ENCODE measurements at places on chromosomes 7 and 10.

DNA sequence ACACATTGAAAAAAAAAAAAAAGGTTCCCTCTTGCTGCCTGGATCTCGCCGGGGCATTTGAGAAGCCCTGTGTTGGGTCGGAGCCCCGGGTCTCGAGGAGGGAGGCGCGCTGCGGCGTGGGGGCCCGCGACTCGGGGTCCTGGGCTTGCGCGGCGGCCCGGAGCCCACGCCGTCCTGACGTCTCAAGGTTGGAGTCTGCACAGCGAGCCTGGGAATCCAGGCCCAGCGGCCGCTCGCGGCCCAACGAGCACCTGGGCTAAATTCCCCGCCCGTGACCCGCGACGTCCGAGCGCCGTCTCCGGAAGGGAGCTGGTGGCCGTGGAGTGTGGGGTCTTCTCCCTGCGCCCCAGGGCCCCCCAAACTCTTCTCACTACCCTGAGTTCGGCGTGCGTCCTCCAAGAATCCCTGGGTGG is 1.4 kb upstream of the CTBP2 start:
- no peak for DNase-seq

DNA sequence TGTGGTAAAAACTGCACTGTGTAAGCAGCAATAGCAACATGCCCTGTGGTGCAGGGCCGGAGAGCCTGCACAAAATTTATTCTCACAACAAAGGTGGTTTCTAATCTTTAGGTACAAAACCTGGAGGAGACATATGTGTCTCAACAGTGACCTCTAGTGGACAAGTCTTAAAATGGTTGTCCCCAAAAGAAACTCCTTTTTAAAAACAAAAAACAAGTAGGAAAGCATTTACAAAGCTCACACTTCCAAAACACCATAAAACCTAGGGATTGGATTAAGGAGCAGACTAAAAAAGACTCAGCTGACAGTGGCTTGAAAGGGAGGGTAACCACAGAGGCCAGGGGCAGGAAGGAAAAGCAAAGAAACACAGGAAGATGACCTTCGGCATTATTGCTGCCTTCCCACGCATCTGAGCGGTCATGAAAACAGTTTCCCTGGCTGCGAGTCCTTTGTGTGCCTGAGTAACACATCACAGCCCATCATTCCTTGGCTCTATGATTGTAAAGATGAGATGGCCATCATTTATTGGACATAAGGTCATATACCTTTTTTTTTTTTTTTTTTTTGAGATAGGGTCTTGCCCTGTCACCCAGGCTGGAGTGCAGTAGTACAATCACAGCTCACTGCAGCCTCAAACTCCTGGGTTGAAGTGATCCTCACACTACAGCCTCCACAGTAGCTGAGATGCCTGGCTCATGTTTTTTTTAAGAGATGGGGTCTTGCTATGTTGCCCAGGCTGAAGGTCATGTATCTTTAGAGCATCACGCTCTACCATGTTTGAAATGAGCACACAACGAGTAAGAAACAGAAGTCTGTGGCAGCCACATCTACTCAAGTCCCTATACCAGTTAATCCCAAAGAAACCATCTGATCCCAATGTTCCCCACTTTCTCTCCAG is 39.5 kb downstream of the RSU1 start:
- no peak for DNase-seq

GRCh38 chr10:109588259-109588658 is 335.1 kb downstream of the XPNPEP1 start:
- DNase-seq, result no peak

- DNase-seq, result no peak
Observed at GRCh38 chr7:14024406-14024805, 34.9 kb upstream of the ETV1 start.

GRCh38 chr10:124194199-124194824 is 100.9 kb upstream of the CHST15 start:
- no peak for DNase-seq

DNA sequence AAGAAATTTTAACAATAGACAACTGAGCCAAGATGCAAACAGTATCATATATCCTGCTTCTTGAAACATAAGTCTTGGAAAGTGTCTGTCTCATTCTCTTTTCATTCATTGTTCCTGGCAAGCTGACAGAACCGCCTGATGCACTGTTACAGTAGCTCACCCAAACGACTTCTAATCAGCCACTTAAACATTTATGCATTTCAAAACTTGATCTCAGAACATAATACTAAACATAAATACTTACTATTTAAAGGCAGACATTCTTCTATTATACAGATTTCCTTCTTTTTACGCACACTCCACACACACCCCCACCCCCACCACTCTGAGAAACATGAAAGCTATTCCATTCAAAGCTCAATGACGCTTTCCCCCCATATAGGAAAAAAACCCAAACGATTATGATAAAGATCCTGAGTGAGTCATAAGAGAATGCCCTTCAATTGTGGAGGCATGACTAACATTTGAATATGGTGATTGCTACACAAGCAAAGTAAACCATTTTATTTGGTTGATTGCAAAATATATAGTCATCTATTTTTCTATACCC is 30.5 kb downstream of the SHTN1 start:
- DNase-seq, result no peak

DNA sequence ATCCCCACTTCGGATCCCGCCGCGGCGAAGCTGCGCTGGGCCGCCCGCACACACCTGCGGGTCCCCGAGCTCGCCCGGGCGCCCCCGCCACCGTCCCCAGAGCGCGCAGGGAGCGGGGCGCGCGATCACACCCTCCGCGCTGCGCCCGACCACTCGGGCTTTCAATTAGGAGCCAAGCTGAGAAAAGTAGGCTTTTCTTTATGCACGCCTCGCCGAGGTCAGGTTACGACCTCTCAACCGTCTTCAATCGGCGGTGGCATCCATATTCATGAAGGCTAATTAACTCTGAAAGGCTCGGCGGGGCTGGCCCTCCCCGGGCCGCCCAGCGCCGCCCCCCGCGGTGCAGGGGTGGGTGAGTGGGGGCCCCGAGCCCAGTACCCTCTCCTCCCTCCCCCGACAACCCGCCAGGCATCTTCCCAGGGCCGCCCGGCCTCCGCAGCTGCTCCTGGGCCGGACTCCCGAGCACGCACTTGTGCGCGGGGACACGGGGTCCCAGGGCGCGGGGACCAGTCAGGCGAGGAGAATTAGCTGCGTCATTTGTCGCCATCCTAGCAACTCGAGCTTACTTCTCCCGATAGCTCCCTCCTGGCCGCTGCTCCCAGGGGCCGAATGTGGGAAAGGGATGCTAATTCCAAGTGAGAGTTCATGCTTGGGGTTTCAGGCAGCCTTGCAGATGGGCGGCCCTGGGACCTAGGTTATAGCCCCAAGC is 155.5 kb upstream of the LYZL2 start:
- no peak for DNase-seq

DNA sequence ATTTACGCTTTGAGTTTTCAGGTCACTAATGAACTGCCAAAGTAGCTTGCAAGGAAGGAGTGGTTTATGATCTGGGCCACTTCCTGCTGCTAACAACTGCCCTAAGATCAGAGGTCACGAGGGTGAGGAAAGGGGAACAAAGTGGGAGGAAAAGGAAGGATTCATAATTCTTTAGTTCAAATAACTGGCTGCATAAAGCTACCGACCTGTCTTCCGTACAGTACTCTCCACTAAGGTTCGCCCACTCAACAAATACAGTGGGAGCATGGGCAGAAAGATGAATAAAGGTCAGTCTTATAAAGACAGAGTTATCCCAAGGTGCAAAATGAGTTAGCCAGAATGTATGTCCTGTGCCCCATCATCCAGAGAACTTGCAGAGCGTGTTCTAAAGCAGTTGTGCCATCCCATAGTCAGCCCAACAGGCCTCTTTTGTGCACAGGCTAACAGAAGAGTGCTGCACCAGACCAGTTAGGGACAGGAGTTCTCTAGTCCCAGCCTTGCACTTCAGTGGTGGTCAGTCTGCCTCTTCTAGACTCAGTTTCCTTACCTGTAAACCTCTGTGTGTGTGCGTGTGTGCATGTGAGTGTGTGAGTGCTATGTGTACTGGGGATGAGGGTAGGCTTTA is 65.9 kb downstream of the CREB3L2 start:
- DNase-seq, result no peak

- no peak for DNase-seq
Observed at GRCh38 chr7:83984591-83984990, 210.0 kb downstream of the SEMA3A start.

DNA sequence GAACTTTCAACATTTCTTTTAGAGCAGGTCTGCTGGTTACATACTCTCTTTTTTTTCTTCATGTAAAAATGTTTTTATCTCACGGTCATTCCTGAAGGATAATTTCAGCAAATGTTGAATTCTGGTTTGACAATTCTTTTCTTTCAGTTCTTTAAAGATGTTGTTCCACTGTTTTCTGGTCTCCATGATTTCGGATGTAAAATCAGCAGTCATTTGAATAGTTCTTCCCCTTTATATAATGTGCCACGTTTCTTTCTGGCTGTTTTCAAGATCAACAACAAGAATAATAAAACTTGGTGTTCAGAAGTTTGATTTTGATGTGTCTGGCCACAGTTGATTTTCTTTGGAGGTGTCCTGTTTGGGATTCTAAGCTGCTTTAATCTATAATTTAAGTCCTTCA is 14.0 kb upstream of the MRPS33 start:
- DNase-seq, result no peak

DNA sequence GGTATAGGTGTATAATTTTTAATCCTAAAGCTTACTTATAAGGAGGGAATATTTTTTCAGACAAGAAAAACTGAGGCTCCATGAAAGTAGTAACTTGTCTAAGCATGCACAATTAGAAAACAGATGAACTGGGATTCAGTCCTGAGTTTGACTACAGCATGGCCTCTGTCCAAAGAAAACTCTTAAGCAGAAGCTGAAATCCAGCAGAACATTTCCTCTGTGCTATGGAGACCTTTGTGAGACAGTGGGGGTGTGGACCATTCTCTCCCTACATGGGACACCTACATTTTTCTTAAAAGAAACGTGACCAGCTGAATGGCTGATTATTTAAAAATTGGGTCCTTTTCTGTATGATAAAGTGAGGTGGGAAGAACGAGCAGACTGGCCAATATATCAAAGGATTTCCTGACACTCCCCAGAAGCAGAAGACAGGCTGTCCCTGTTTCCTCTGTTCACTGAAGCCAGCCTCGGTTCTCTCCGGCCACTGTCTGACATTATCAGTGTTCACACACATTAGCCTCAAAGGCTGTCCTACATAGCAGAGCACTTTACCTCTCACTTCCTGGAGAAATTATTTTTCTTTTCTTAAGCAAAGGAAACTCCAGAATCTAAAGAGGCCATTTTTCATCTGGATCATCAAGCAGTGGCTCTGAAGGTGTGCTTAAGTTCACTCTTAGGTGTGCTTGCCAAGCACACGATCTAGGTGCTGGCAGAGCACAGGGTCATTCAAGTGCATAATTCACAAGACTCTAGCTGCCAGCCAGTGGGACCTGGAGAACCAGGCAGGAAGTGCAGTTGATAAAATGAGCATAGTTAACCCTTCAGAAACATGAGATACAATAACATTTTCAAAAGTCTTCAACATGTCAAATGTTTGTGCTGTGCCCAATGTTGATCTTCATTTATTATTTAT is 40.4 kb upstream of the KIAA1217 start:
- DNase-seq, result no peak

DNA sequence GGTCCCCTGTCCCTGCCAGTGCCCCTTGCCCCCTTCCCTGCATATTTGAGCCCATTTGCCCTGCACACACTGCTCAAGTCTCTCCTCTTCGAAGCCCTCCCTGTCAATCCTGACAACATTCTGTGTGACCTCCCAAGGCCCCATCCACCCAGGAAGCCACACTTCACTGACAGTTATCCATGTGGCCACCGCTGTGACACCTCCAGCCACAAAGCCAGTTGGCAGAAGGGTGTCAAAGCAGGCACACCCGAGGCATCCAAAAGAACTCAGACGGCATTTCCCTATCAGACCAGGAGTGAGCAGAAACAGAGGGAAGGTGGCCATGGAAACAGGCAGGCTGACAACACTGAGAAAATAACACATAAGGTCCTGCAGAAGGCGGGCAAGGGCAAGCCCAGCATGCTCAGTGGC is 4.6 kb downstream of the POLM start:
- DNase-seq, result no peak

GRCh38 chr10:61284222-61284890 is 168.8 kb downstream of the TMEM26 start:
- no peak for DNase-seq

DNA sequence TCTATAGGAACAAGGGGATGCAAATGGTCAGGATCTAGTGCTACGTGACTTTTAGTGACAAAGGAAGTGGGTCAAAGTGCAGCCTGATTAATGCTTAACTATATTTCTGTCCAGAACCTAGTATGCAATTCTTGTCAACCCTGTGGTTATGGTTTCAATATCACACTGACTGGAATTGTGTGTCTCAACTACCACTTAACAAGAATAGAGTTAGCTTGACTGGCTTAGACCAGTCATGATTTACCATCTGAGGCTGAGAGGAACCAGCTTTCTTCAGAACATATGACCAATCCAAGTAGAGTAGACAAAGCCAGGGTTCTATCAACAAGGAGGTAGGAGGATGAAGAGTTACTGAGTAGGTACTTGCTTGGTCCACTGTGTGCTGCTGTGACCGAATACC is 54.4 kb downstream of the MYPN start:
- DNase-seq, result no peak

DNA sequence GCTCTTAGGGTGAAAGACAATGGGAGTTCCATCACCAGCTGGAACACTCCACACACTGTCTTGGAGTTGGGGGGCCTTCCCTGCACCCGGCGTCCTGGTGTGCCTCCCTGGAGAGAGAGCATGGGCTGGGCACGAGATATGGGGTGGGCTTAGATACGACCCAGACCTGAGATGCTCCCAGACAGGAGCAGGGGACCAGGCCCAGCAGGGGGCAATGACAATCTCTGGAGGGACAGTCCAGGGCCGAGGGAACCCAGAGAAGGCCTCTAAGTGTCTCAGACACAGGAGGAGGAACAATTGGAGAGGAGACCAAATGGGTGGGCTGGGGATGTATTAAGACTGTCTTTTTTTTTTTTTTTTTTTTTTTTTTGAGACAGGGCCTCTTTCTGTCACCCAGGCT is 40.0 kb downstream of the MYL10 start:
- DNase-seq, result no peak

DNA sequence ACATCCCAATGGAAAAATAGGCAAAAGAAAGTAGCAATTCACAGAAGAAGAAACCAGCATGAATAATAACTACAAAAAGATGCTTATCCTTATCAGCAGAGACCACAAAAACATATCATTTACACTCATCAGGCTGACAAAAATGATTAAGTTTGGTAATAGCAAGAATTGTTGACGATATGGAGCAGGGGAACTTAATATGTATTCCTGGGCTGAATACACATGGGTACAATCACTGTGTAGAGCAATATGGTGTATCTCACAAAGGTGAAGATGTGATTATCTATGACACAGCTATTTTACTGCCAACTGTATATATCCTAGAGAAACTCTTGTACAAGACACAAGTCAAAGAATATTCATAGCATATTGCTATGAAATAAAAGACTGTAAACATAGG is 141.8 kb upstream of the NOBOX start:
- no peak for DNase-seq

GRCh38 chr7:102856036-102856435 is 56.8 kb upstream of the LRRC17 start:
- no peak for DNase-seq

- peak; percentile 77 for DNase-seq
Observed at GRCh38 chr7:150898475-150899011, 46.2 kb downstream of the AOC1 start.

- no peak for DNase-seq
Observed at GRCh38 chr7:82477733-82478515, 34.3 kb upstream of the CACNA2D1 start.

GRCh38 chr7:81195033-81195432 is 276.2 kb upstream of the SEMA3C start:
- DNase-seq, result no peak

- no peak for DNase-seq
Observed at GRCh38 chr7:35736725-35737124, 41.8 kb upstream of the HERPUD2 start.

Measured in activated naive CD4-positive, alpha-beta T cell (primary cell).